Daoy (cell line): ENCODE measurements at places on chromosomes 12 and 14. TPM values are rescaled to one million over a fixed set of nuclear protein-coding genes. Genes with fewer than 3 reads are reported as not detected.

DNA sequence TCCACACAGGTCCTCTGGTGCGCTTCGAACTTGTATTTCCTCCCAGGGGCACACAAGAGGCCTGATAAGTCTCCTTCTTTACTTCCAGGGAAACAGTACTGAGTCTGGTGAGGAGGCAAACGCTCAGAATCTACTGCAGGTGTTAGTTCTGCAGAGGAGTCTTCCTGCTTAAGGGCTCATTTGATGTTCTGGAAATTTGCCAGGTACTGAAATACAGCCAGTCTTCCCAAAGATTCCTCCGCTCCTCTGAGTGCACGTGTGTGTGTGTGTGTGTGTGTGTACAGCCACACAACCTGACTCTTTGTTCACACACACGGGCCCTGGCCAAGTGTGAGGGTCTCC lies 92.0 kb downstream of the FBXL14 start:
- no peak for DNase-seq

GRCh38 chr14:31968107-31968810 lies 108.8 kb upstream of the ARHGAP5 start:
- no peak for DNase-seq

DNA sequence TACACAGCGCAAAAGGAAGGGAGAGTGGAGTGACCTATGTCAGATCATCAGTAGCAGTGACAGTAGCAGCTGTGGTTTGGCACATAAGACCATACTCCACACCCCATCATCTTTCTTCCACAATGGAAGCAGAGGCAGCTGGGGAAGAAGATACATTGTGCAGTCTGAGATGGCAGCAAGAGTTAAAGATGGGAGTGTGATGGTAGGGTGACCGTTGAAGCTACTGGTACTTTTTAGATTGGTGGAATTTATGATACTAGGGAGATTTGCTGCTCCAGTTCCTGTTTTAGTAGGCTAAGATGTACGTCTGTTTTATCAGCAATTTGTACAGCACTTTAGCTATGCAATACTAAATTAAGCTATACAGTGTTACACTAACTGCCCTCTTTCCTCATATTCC lies 291.0 kb downstream of the FUT8 start:
- no peak for DNase-seq

DNA sequence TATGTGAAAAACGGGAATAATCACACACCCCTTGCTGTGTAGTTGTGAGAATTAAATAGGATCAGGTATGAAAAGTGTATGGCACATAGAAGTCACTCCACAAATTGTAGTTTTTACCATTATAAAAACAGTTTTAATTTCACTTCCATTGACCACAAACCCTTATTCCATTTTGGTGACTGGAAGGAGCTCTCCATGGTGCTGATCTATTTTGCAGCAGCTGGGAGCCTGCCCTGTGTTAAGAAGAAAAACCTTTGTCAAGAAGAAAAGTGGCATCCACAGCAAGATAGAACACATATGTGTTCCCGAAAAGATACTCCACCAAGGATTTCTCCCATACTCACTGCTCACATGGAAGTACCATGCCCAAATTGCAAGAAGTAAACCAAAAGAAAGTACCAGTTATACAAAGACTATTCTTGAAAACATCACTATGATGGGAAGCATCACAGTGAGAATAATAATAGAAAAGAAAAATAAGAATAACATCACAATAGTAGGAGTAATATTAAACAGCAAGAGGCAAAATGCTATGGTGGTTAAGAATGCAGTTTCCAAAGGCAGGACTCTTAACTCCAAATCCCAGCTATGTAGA lies 58.7 kb downstream of the TUNAR start:
- no peak for DNase-seq

DNA sequence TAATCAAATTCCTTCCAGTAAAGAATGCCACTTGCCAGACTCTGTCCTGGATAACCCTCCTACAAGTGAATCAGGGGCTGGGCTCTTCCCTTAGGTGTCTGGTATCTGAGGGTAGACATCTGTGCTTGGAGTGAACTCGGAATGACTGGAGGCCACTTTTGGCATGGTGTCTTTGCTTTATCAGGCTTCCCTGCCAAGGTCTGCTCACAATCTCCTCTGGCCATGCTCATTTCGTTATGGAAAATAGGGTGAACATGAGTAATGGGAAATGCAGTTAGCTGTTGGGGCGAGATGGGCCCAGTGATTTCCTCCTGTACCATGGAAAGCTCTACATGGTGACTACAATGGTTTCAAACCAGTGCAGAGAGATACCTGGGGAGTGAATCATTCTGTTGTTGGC lies 212.9 kb downstream of the NRXN3 start:
- no peak for DNase-seq

- no peak for DNase-seq
These were observed 105.0 kb downstream of the SLC35F4 start for GRCh38 chr14:57760896-57761295.

GRCh38 chr12:53746592-53747092 lies 5.1 kb downstream of the CISTR start:
- DNase-seq = peak; percentile 92

GRCh38 chr12:49866859-49867569 lies 24.1 kb upstream of the BCDIN3D start:
- peak; percentile 73 for DNase-seq

DNA sequence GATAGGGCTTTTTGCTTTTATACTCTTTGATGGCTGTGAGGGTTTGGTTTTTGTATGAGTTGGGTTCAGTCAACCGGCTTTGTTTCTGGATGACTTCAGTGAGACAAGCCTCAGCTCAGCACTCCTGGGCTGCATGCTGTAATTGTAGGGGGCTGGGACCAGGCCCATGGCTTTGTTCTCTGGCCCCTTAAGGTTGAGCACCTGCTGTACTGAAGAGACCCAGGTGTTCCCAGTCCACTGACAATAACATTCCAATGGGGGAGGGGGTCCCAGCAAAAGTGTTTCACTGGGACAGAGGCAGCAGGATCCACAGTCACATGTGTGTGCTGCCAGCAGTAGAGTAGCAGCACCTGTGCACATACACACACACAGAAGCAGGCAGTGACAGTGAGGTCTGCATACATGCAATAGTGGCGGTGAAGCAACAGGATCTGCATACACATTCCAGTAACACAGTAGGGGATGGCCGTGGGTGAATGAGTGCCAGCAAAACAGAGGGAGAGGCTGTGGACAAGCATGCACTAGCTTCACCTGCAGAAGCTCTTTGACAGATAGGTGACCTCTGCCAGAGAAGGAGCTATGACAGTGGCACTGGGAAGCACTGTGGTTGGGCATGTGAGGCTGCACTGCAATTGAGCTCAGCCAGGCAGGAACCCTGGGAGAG lies 240.4 kb downstream of the ASCL1 start:
- no peak for DNase-seq

GRCh38 chr12:51395283-51396230 lies 4.4 kb upstream of the GALNT6 start:
- DNase-seq = no peak

GRCh38 chr12:105485321-105485910 lies 154.9 kb downstream of the C12orf75 start:
- peak; percentile 86 for DNase-seq

DNA sequence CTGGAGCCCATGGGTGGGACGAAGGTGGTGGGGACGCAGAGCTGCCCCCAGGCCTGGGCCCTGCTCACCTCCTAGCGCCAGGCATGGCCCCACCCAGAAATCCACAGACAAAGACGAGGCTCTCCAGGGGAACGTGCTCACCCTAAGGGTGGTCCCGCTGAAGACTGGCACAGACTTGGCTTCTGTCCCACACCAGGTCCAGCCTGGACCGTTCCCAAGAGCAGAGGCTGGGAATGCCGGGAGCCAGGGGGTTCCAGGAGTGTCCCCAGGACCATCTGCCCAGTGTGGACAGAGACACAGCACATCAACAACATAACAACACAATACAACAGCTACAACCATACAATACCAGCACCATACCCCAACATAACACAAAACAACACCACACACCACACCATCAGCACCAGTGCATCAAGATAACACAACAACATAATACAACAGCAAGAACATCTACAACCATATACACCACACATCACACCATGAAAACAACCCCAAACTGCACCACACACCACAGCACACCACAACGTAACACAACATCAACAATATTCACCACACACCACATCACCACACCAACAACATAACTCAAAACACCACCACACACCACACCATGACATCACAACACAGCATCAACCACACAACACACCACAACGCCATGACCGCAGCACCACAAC lies 329.6 kb downstream of the ADGRD1 start:
- no peak for DNase-seq

DNA sequence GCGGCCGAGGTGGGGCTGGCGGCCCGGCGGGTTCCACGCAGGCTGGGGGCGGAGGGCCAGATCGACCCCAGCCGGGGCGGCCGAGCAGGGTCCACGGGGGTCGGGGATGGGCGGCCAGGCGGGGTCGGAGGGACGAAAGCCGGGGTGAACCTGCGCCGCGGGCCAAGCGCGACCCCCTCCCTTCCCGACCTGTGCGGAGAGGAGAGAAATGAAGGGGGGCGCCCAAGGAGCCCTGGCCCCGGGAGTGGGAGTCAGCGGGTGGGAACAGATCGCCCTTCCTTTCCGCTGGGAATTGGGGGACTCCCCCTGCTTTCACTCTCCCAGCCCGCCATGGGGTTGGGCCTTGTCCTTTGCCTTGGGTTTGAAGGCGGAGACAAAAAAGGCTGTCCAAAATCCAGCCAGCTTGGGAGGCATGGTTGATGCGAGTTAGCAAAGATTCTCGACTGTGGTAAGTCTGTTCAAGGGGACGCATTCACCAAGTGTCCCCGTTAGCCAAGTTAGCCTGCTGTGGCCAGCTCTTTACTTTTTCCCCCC lies 559 bp upstream of the CKAP4 start:
- DNase-seq = peak; percentile 89

GRCh38 chr14:99884834-99885648 lies 91.8 kb downstream of the EML1 start:
- DNase-seq = peak; percentile 57

DNA sequence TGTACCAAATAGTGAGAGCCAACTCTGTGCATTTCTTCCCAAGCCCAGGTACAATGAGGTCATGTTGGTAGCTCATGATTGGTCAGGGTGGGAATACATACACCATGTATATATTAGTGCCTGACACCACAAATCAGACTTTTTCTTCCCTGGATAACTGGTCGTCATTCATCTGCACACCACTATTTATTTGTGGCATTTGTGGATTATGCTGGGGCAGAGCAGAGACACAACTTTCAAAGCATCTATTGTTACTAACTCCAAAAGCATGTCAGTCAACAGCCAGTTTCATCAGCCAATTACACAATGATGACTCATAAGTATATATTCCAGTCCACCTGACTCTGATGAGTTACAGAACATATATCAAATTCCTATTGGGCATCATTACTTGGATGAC lies 181.7 kb downstream of the ADAMTS20 start:
- DNase-seq = peak; percentile 27

TRIM9 gene
- total RNA-seq = 2.8 and 3.1 TPM in 2 replicates

DEPDC4 gene
- 1.1 and 2.4 TPM in 2 replicates for total RNA-seq

SLC25A47 gene
- not detected in 2 replicates for total RNA-seq

KNTC1 gene
- 56.9 and 74.3 TPM in 2 replicates for total RNA-seq

FAM181A gene
- total RNA-seq = not detected in 2 replicates

FITM1 gene
- 2.7 TPM in 1 of 2 replicates, not detected in the other for total RNA-seq

IL26 gene
- total RNA-seq = not detected in 2 replicates

SNW1 gene
- total RNA-seq = 133 and 175 TPM in 2 replicates

CLEC2B gene
- total RNA-seq = 0.60 and 1.3 TPM in 2 replicates
